ENCODE measurements at places on chromosomes 4 and X. TPM values are rescaled to one million over a fixed set of nuclear protein-coding genes. Genes with fewer than 3 reads are reported as not detected.

DNA sequence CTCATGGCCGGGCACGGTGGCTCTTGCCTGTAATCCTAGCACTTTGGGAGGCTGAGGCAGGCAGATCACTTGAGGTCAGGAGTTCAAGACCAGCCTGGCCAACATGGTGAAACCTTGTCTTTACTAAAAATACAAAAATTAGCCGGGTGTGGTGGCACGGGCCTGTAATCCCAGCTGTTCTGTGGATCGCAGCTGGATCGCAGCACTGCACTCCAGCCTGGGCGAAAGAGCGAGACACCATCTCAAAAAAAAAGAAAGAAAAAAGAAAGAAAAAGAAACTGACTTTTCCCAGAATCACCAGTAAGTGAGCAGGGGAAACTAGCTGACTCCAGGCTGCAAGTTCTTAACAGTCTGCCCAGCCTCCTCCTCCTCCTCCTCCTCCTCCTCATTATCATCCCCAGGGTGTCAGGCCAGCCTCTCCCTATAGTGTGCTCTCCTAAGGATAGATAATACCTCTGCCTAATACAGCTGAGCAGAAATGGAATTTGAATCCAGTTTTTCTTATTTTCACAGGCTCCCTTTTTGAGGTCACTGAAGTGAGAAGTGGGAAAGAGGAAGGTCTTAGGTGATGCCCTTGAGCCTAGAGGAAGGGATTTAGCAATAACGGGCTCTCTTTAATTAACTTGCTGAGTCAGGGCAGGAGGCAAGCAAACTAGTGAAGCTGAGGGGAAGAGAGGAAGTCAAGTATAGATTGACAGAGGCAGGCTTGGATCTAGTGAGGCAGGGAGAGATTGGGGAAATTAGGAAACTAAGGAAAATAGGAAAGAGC lies 11.8 kb upstream of the ELF2 start:
- no peaks in the 10 kb centered on the region for H3K27me3 ChIP-seq
- H3K4me3 ChIP-seq, result no peak overlapping the region
- peaks cover 9% of the 10 kb centered on the region for H3K4me1 ChIP-seq
- DNase-seq, result no peak

- DNase-seq, result no peak
- H3K27me3 ChIP-seq, result no peaks in the 10 kb centered on the region
- H3K27ac ChIP-seq, result no peak overlapping the region
- no peak overlapping the region for H3K4me3 ChIP-seq
- H3K4me1 ChIP-seq, result peaks cover 5% of the 10 kb centered on the region
- H3K36me3 ChIP-seq, result no peaks in the 10 kb centered on the region
Measured at GRCh38 chr4:36133658-36134057, 110.7 kb downstream of the ARAP2 start.

DNA sequence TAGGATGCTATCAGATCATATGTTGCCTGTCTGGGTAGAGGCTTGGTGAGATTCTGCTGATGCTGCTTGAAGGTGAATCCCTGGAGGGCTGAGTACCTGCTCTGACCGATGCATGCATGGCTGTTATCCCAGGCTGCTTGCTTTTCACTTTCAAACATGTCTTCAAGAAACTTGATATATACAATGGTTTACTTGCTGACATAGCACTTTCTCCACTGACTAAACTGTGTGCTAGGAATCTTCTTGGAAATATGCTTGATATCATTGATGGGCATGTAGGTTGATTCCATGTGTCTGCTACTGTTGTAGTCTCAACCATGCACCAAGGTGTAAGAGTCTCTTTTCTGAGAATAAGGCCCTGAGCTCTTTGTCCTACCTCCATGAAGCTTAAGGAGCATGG lies 79.6 kb upstream of the WDR1 start:
- H3K27me3 ChIP-seq, result no peaks in the 10 kb centered on the region
- no peaks in the 10 kb centered on the region for H3K4me1 ChIP-seq
- H3K4me3 ChIP-seq, result no peak overlapping the region
- DNase-seq, result no peak

The LEF1 gene
- 0.73 TPM for total RNA-seq

All from GM23338 (cell line).